A375 (cell line): ENCODE measurements at places on chromosomes 1 and 21. TPM values are rescaled to one million over a fixed set of nuclear protein-coding genes. Genes with fewer than 3 reads are reported as not detected.

OR2L13 gene
- not detected in 2 replicates for total RNA-seq

SAMD13 gene
- total RNA-seq, result 0.53 and 0.61 TPM in 2 replicates

IL22RA1 gene
- total RNA-seq, result 0.34 and 1.8 TPM in 2 replicates

ETNK2 gene
- total RNA-seq, result 14.2 and 16.4 TPM in 2 replicates

FAM177B gene
- not detected in 2 replicates for total RNA-seq

ISG15 gene
- 26.2 and 29.1 TPM in 2 replicates for total RNA-seq
